ENCODE measurements at places on chromosomes 12 and 14. TPM values are rescaled to one million over a fixed set of nuclear protein-coding genes. Genes with fewer than 3 reads are reported as not detected.

GRCh38 chr12:132451172-132451835 lies 38.6 kb upstream of the FBRSL1 start:
- DNase-seq, result no peak
- no peaks in the 10 kb centered on the region for H3K36me3 ChIP-seq
- peaks cover 30% of the 10 kb centered on the region for H3K4me1 ChIP-seq
- H3K27ac ChIP-seq, result no peak overlapping the region
- no peak overlapping the region for H3K4me3 ChIP-seq

DNA sequence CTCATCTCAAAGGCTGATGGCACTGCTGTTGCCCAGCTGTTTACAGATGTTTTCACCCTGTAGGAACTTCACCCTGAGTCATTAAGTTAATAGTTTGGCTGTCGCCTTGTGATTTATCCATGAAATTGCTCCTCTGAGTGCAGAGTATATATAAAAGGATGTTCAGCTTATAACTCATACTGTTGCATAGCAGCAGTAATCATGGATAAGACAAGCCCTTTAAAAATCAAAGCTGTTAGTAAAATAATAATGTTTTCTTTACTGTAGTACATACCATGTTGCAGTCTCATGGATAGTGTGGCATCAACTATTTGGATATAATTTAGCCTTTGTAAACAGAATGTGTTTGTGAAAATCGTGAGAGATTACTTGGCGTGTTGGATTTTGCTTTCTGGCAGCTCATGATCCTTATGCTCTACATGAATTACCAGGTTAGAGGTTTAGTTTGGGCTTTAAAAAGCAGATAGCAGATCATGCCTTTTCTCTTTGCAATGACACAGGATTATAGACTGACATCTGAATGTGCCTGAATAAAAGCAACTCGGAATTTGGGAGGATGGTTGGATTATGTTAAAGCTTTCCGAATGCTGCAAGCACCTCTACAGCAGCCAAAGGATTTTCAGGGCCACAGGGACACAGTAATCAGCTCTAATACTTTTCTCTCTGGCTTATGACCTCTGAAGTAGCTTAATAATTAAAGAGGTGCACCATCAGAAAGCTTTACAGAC lies 279.7 kb upstream of the ATP2B1 start:
- H3K27me3 ChIP-seq, result no peaks in the 10 kb centered on the region
- no peaks in the 10 kb centered on the region for H3K36me3 ChIP-seq
- no peaks in the 10 kb centered on the region for H3K4me1 ChIP-seq
- H3K27ac ChIP-seq, result no peak overlapping the region

- peaks cover 42% of the 10 kb centered on the region for H3K36me3 ChIP-seq
- H3K4me1 ChIP-seq, result peaks cover 62% of the 10 kb centered on the region
- H3K27me3 ChIP-seq, result no peaks in the 10 kb centered on the region
- DNase-seq, result no peak
Measured at GRCh38 chr12:8037947-8038346, 5.4 kb downstream of the FOXJ2 start.

- H3K4me3 ChIP-seq, result no peak overlapping the region
- no peaks in the 10 kb centered on the region for H3K36me3 ChIP-seq
- DNase-seq, result no peak
- no peaks in the 10 kb centered on the region for H3K27me3 ChIP-seq
Measured at GRCh38 chr14:85565862-85566296, 35.9 kb downstream of the FLRT2 start.

The BDKRB1 gene
- not detected for total RNA-seq

The GPRC5A gene
- 0.08 TPM for total RNA-seq

The VSX2 gene
- not detected for total RNA-seq

Measured in activated CD4-positive, alpha-beta T cell treated with anti-CD3 and anti-CD28 coated beads, Interleukin-2, amount 10 ng/mL, durations not matched to agents 7 days and 5 days (primary cell).